ENCODE measurements at places on chromosomes 2 and 18.

DNA sequence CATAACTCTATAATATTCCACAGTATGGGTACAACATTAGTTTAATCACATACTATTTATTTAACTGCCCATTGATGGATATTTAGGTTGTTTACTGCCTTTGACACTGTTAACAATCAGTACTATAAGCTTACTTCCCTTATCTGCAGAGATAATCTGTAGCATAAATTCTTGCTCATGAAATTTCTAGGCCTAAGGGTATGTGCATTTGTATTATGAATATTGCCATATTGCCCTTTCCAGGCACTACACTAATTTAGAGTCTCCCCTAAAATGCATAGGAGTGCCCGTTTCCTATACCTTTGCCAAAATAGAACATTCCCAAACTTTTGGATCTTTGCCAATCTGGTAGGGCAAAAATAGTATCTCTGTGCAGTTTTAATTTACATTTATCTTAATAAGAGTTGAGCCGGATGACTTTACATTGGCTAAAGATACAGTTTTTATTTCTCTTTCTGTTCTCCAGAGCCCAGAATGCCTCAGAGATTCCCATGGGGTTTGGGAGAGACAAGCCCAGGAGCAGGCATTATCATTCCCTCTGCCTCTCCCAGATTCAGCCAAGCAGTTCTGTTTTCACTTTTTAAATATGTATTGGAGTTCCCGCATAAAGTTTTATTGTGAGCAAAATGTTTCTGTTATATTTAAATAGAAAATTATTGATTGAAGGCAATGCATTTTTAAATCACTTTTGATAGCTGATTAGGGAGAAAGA is 102.8 kb downstream of the CAPN13 start:
- no peaks in the 10 kb centered on the region for H3K4me1 ChIP-seq

- H3K36me3 ChIP-seq: no peaks in the 10 kb centered on the region
- H3K27ac ChIP-seq: peak overlapping the region; percentile 99
- DNase-seq: no peak
- H3K4me1 ChIP-seq: peaks cover 34% of the 10 kb centered on the region
- no peaks in the 10 kb centered on the region for H3K27me3 ChIP-seq
- H3K4me3 ChIP-seq: peak overlapping the region; percentile 37
These were observed 74.9 kb upstream of the KLF7 start for GRCh38 chr2:207240649-207241048.

DNA sequence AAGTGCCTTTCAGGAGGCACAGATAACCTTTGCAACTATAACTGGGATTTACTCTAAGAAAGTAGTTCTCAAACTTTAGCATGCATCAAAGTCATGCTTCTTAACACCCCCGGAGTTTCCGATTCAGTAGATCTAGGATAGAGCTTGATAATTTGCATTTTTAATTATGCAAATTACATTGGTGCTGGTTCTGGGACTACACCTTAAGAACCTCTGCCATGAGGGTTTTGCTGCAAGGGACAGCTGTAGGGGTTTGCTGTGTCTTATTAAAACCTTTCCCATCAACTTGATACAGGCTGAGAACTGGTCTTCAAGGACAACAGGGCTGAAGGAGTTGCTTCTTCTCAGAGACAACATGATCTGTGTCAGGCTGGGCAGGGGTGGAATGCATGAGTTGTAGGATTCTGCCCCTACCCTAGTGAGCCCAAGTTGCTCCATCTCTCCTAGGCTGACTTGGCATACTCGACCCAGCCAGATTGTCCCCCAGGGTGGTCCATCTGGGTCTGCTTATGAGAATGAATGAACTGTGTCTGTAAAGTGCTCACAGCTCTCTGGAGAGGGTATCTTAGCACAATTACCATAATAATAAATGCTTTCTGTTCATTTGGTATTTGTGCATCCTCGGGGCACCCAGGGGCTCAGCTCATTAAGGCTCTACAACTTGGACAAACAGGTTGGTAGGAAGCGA is 232.7 kb downstream of the CLIP4 start:
- no peak for DNase-seq
- H3K4me3 ChIP-seq: no peak overlapping the region
- H3K27ac ChIP-seq: no peak overlapping the region
- H3K36me3 ChIP-seq: no peaks in the 10 kb centered on the region

DNA sequence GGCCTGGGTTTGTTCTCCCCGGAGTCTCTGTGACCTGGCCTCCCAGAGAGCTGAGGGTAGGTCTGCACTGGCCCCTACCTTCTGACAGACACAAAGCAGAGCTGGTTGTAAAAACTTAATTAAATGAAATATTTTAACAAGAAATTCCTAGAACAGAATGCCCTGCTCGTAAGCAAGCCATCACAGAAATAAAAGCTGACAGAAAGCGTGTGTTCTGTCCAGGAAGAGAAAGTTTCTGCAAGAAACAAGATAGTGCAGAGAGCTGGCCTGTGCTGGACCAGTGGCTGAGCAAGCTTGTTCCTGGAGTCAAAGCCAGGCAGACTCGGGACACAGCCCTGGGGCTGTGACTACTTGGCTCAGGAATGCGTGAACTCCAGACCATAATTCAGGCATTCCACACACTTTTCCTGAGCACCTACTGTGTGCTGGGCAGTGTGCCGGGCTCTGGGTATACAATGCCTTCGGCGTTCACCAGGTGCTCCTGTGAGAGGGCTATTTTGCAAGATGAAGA is 51.6 kb downstream of the APOB start:
- H3K27me3 ChIP-seq: peaks cover 2% of the 10 kb centered on the region
- no peak overlapping the region for H3K4me3 ChIP-seq
- no peak for DNase-seq
- H3K4me1 ChIP-seq: no peaks in the 10 kb centered on the region

GRCh38 chr18:48336332-48336731 is 72.9 kb downstream of the ZBTB7C start:
- DNase-seq: no peak
- no peak overlapping the region for H3K27ac ChIP-seq
- no peaks in the 10 kb centered on the region for H3K27me3 ChIP-seq

- no peak overlapping the region for H3K4me3 ChIP-seq
- no peak overlapping the region for H3K27ac ChIP-seq
- DNase-seq: no peak
- H3K36me3 ChIP-seq: peaks cover 3% of the 10 kb centered on the region
These were observed 91.1 kb downstream of the ITSN2 start for GRCh38 chr2:24269265-24269664.

DNA sequence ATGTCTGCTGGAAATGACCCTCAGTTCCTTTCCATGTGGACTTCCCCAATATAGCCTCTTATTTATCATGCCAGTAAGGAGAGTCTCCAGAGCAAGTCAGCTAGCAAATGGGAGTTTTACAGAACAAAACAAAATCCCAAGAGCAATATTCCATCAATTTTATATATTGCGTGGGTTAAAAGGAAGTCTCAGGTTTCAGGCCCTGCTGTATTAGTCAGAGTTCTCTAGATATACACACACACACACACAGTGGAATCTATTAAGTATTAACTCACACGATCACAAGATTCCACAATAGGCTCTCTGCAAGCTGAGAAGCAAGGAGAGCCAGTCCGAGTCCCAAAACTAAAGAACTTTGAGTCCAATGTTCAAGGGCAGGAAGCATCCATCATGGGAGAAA is 102.8 kb upstream of the MAP2 start:
- H3K4me3 ChIP-seq: no peak overlapping the region
- peaks cover 6% of the 10 kb centered on the region for H3K4me1 ChIP-seq
- no peaks in the 10 kb centered on the region for H3K36me3 ChIP-seq
- H3K27ac ChIP-seq: no peak overlapping the region
- DNase-seq: peak; percentile 64
- no peaks in the 10 kb centered on the region for H3K27me3 ChIP-seq

- H3K4me3 ChIP-seq: no peak overlapping the region
- H3K4me1 ChIP-seq: no peaks in the 10 kb centered on the region
- peak overlapping the region; percentile 60 for H3K27ac ChIP-seq
- DNase-seq: peak; percentile 80
- H3K27me3 ChIP-seq: no peaks in the 10 kb centered on the region
These were observed 68.6 kb downstream of the NYAP2 start for GRCh38 chr2:225468131-225468530.

DNA sequence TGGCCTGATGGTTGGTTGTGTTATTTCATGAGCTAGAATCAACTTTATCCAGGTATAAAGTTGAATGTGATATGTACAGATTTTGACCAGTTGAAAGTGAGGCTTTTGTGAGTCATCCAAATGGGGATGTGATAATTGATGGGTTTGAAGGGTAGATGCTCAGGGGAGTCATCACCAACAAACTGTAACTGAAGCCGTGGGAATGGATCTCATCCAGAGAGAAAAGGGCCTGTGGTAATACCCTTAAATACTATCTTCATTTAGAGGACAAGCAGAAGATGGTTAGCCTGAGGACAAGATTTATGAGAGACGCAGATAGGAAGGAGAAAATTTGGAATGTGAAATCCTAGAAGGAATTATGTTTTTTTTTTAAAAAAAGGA is 90.5 kb upstream of the MYO3B start:
- DNase-seq: no peak
- no peaks in the 10 kb centered on the region for H3K4me1 ChIP-seq
- no peak overlapping the region for H3K27ac ChIP-seq
- no peak overlapping the region for H3K4me3 ChIP-seq

DNA sequence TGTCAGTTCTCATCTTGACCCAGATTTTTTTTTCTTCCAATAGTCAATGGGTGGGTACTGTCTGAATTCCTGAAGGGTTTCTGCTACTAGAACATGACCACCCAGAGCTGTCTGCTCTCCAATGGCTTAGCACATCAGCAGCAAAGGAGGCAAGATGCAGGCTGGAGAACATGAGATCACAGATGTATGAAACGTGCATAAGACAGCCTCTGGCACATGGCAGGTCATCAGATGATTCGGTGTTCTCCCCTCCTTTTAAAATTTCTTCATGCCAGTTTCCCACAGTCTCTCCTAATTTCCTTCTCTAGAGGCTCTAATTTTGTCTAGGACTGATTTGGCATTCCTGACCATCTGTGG is 359.3 kb upstream of the TNP1 start:
- DNase-seq: no peak
- peaks cover 36% of the 10 kb centered on the region for H3K4me1 ChIP-seq
- H3K36me3 ChIP-seq: no peaks in the 10 kb centered on the region
- H3K27ac ChIP-seq: no peak overlapping the region
- no peak overlapping the region for H3K4me3 ChIP-seq

GRCh38 chr2:200786423-200786822 is 25.3 kb upstream of the BZW1 start:
- H3K4me3 ChIP-seq: peak overlapping the region; percentile 46
- peaks cover 35% of the 10 kb centered on the region for H3K4me1 ChIP-seq
- H3K36me3 ChIP-seq: no peaks in the 10 kb centered on the region

- peak overlapping the region; percentile 97 for H3K27ac ChIP-seq
- no peaks in the 10 kb centered on the region for H3K27me3 ChIP-seq
- no peak overlapping the region for H3K4me3 ChIP-seq
- H3K4me1 ChIP-seq: peaks cover 26% of the 10 kb centered on the region
- no peaks in the 10 kb centered on the region for H3K36me3 ChIP-seq
These were observed 152.2 kb downstream of the MTX2 start for GRCh38 chr2:176421297-176422050.

DNA sequence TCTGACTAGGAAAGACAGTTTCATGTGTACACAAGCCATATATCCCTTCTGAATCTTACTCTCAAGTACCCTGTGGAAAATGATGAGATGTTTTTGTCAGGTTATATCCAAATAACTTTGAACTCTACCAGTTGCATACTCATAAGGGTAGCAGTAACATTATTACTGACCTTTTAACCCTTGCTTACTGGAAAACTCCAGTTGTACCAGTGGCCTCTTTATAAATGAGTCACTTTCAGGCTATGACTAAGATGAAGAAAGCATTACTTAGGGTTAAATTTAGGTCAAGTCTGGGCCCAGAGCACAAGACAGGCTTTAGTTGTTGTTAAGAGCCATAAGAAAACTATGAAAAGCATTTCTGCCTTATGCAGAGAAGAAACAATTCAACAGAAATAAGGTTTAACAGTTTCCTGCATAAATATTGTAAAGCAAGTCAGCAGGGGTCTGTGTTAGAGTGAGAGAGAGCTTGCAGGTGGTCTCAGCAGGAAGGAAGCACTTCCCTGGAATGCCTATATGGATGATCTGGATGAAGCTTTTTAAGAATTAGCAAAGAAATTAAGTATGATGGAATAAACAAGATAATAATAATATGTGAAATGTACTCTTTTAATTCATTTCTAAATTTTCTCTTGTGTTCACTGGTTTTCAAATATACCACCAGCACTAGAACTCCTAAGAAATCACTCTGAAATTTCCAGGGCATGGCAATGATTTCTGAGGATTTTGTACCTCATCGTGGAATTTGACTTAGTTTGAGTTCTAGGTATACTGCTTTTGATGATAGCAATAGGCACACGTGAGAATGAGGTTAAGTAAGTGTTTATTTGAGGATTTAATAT is 126.6 kb downstream of the UBE2E3 start:
- peaks cover 15% of the 10 kb centered on the region for H3K4me1 ChIP-seq
- DNase-seq: peak; percentile 91
- no peaks in the 10 kb centered on the region for H3K27me3 ChIP-seq
- H3K27ac ChIP-seq: peak overlapping the region; percentile 26
- no peaks in the 10 kb centered on the region for H3K36me3 ChIP-seq
- no peak overlapping the region for H3K4me3 ChIP-seq

- H3K36me3 ChIP-seq: no peaks in the 10 kb centered on the region
- H3K27ac ChIP-seq: no peak overlapping the region
- H3K4me3 ChIP-seq: no peak overlapping the region
- no peaks in the 10 kb centered on the region for H3K27me3 ChIP-seq
These were observed 128.3 kb upstream of the ARHGAP28 start for GRCh38 chr18:6601241-6601640.

GRCh38 chr2:241755777-241756176 is 20.8 kb upstream of the GAL3ST2 start:
- no peak overlapping the region for H3K27ac ChIP-seq
- no peaks in the 10 kb centered on the region for H3K4me1 ChIP-seq
- no peak for DNase-seq

DNA sequence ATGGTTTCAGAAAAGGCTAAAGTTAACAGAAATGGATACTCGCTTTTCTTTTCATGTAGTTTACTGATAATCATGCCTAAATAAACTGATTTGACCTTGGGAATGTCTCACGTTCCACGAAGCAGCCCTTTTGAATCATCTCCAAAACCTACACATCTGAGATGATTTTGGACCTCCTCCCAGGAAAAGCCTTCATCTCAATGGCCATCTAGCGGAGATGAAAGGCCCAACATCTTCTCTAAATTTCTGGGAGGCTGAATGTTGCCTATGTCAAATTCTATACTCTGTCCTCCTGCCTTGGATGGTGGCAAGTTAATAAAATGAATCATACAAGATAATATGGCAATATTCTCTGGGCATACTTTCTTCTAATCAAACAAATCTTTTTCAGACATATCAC is 448.5 kb downstream of the ZEB2 start:
- no peaks in the 10 kb centered on the region for H3K36me3 ChIP-seq
- DNase-seq: no peak
- no peak overlapping the region for H3K27ac ChIP-seq
- no peaks in the 10 kb centered on the region for H3K4me1 ChIP-seq

GRCh38 chr2:123864416-123864815 is 160.7 kb upstream of the CNTNAP5 start:
- DNase-seq: no peak
- H3K36me3 ChIP-seq: no peaks in the 10 kb centered on the region
- H3K27ac ChIP-seq: no peak overlapping the region
- no peaks in the 10 kb centered on the region for H3K27me3 ChIP-seq

GRCh38 chr2:43699761-43700160 is 23.5 kb upstream of the C1GALT1C1L start:
- no peaks in the 10 kb centered on the region for H3K4me1 ChIP-seq
- no peak overlapping the region for H3K27ac ChIP-seq
- H3K36me3 ChIP-seq: no peaks in the 10 kb centered on the region
- H3K27me3 ChIP-seq: no peaks in the 10 kb centered on the region
- no peak for DNase-seq
- no peak overlapping the region for H3K4me3 ChIP-seq

All from astrocyte (in vitro differentiated cells and primary cell).